HepG2 (cell line): ENCODE measurements at places on chromosomes 5 and 9. TPM values are rescaled to one million over a fixed set of nuclear protein-coding genes. Genes with fewer than 3 reads are reported as not detected.

DNA sequence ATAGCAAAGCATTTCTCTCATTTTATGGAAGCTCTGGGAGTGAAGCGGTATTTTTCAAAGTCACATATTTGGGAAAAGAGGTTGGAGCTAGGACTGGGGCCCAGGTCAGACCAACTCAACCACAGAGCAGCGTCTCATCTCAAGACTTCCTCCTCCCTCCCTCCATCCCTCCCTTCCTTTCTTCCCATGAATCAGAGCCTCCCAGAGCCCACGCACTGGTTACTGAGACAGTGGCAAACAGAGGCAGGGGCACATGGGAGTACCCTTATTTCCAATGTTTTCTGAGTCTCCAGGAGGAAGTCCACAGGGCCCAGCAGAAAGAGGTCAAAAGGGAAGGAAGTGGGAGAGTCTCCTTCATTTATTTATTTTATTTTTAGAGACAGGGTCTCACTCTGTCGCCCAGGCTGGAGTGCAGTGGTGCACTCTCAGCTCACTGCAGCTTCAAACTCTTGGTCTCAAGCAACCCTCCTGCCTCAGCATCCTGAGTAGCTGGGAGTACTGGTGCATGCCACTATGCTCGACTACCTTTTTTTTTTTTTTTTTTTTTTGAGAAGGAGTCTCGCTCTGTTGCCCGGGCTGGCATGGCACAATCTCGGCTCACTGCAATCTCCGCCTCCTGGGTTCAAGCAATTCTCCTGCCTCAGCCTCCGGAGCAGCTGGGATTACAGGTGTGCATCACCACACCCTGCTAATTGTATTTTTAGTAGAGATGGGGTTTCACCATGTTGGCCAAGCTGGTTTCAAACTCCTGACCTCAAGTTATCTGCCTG lies 52.5 kb upstream of the CDKN2AIPNL start:
- DNase-seq: no peak

Gene PCDHGA7
- 0.17 and 0.31 TPM in 2 replicates for total RNA-seq

- no peak for DNase-seq
Measured at GRCh38 chr5:92519811-92520632, 1061.0 kb downstream of the NR2F1-AS1 start.

Gene NTRK2
- total RNA-seq: not detected in 2 replicates

Gene CEP72
- 8.1 and 9.4 TPM in 2 replicates for total RNA-seq

Gene PRUNE2
- total RNA-seq: 0.02 TPM in 1 of 2 replicates, not detected in the other

DNA sequence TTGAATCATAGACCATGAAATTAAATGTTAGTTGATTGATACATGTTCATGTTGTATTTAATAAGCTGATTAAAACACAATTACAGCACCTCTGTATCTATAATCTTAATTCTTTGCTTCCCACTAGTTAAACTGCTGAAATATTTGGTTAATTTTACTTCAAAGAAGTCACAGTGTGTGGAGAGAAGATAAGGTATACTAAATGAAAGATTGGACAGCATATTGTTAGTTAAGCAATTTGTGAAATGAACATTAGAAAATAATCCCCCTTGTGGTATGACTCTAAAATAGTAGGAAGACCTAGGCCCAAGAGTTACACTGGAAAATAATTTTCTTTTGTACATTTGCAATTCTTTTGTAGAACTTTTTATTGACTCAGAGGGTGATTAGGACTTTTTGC lies 30.3 kb downstream of the MAN2A1 start:
- no peak for DNase-seq

Gene PPIC
- total RNA-seq: 9.9 and 17.2 TPM in 2 replicates

GRCh38 chr9:83166372-83166771 lies 103.4 kb upstream of the RASEF start:
- peak; percentile 6 for DNase-seq

- no peak for DNase-seq
Measured at GRCh38 chr9:134059188-134059641, 8.6 kb downstream of the BRD3 start.

- DNase-seq: no peak
Measured at GRCh38 chr5:1244976-1245375, 19.8 kb downstream of the SLC6A18 start.

GRCh38 chr5:5353681-5354080 lies 68.8 kb upstream of the ICE1 start:
- no peak for DNase-seq

Gene PTCH1
- total RNA-seq: 2.6 and 2.8 TPM in 2 replicates

Gene MSANTD3
- 19.2 and 19.8 TPM in 2 replicates for total RNA-seq

GRCh38 chr9:77435688-77436087 lies 212.4 kb downstream of the GNA14 start:
- DNase-seq: no peak

Gene FRMD3
- 7.7 and 9.6 TPM in 2 replicates for total RNA-seq

GRCh38 chr5:38467353-38468040 lies 88.9 kb downstream of the LIFR start:
- DNase-seq: no peak

Gene PCA3
- total RNA-seq: not detected in 2 replicates

Gene CACFD1
- 8.2 and 13.8 TPM in 2 replicates for total RNA-seq

- no peak for DNase-seq
Measured at GRCh38 chr5:170552621-170553115, 48.8 kb downstream of the KCNIP1 start.

Gene TPPP
- total RNA-seq: 0.04 TPM in 1 of 2 replicates, not detected in the other

GRCh38 chr5:126812199-126812570 lies 35.2 kb downstream of the LMNB1 start:
- DNase-seq: no peak

GRCh38 chr5:171427318-171428167 lies 8.1 kb downstream of the FGF18 start:
- no peak for DNase-seq

Gene TMEFF1
- 1.3 and 1.9 TPM in 2 replicates for total RNA-seq

GRCh38 chr5:11383506-11384095 lies 520.6 kb downstream of the CTNND2 start:
- DNase-seq: no peak

GRCh38 chr5:34475249-34475966 lies 180.7 kb upstream of the RAI14 start:
- DNase-seq: no peak

Gene PCDHA3
- not detected in 2 replicates for total RNA-seq

Gene GFPT2
- 0.10 and 0.18 TPM in 2 replicates for total RNA-seq

DNA sequence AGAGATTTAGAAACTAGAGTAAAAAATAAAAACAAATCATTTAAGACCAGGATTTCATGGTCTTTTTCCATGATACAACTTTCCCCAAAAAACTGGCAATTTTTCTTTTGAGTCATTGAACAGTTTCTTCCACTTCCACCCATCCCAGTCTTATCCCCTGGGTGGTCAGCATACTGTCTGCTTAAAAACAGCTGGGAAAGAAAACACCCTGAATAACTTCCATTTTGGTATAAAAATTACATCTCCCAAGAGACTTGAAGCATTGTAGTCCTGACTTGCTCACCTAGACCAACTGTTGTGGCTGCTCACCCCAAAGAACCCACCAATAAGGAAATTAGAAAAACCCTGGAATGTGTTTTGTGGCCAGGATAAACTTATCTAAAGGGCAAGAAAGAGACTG lies 731.3 kb downstream of the NR2F1-AS1 start:
- no peak for DNase-seq

Gene TMC1
- 0.02 TPM in 1 of 2 replicates, not detected in the other for total RNA-seq

GRCh38 chr5:90111364-90112032 lies 298.1 kb downstream of the CETN3 start:
- no peak for DNase-seq

DNA sequence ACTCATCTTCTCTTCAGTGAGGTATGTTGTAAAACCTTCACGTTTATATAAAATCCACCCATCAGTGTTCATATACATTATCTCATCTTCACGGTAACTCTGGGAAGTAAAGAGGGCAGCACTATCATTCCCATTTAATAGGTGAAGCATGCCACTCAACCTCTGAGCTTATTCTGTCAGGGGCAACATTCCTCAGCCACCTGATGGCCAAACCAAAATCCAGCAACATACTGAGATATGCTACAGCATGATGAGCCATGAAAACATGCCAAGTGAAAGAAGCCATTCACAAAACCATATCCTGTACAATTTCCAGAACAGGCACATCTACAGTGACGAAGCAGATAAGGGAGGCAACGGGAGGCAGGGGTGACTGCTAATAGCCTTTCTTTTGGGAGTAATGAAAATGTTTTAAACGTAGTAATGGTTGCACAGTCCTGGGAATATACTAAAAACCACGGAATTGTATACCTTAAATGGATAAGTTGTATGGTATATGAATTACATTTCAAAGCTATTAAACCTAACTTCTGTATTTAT lies 167.4 kb downstream of the TSSK1B start:
- DNase-seq: no peak

- DNase-seq: no peak
Measured at GRCh38 chr9:93568169-93568568, 8.2 kb upstream of the PHF2 start.

- DNase-seq: peak; percentile 70
Measured at GRCh38 chr9:14652729-14653377, 40.4 kb downstream of the ZDHHC21 start.

Gene ARID3C
- not detected in 2 replicates for total RNA-seq

Gene DPYSL3
- 0.15 TPM in 1 of 2 replicates, not detected in the other for total RNA-seq

DNA sequence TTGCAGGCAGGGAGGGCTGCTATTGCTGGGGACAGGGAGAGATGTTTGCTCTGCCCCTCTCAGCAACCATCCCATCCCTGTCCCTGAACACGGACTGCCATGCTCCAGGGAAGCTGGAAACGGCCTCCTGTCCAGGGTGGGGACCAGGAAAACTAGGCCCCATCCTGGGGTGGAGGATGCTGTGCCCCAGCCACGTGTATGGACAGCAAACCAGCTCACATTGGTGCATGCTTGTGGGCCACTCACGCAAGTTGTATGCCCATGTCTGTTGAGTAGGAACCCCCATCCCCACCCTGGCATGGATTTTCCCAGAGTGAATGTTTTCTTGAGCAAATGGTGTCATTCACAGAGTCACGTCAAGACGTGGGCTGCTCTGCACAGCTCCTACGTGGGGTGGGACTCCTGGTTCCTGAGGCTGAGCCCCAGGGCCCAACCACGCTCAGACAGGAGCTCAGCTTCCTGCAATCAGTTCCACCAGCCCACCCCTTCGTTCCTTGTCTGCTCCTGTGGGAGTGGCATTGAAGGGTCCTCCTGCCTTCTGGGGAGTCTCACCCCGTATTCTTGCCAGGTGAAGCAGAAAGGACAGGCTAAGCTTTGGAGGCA lies 4.6 kb downstream of the UNC5A start:
- no peak for DNase-seq

Gene CACNA1B
- 0.04 TPM in 1 of 2 replicates, not detected in the other for total RNA-seq

GRCh38 chr9:136665111-136665703 lies 2.5 kb downstream of the EGFL7 start:
- no peak for DNase-seq

GRCh38 chr5:145470396-145470979 lies 364.7 kb downstream of the PRELID2 start:
- DNase-seq: no peak

DNA sequence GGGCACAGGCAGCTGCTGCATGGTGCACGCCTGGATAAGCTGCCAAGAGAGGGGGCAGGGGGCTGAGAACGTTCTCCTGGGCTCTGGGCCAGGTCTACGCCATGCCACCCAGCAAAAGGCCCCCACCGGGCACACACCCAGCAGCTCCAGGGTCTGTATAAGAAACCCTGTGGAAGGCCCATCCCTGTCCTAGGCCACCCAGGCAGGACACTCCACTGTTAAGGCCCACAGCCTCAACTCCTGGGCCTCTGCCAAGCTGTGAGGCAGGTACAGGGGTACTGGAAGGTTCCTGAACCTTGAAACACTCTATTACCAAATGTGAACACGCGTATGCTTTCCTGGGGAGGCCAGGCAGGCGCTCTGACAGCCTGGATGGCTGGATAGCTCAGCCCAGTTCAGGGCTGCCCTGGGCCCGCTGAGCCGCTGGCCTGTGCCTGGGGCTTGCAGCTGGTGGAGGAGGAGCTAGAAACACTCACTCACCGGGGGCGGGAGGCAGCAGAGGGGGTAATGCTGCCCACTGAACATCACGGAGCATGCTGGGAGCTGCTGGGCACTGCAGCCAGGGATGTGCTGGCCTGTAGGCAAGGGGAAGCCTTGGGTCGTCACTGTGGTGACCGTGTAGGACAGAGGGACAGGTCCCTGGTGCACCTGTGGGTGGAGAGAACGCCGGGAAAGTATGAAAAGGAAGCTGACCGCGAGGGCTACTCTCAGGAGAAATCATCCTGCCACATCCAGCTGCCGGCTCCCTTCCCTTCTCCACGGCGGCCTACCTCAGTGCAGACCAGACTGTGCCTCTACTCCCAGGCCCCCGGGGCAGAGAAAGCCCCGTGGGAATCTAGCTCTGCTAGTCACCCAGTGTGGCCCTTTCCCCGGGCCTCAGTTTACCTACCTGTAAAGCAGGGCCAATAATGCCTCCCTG lies 6.0 kb downstream of the RNF44 start:
- DNase-seq: no peak

DNA sequence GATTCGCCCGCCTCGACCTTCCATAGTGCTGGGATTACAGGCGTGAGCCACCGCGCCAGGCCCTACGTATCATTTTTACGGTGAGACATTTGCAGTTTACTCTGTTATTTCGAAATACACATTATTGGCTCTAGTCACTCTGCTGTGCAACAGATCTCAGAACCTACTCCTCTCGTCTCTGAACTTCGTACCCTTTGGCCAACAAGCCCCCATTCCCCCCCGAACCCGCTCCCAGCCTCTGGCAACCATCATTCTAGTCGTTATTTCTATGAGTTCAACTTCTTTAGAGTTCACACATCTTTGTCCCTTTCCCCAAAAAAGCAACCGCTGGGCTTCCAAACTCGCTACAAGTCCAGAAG lies 735 bp downstream of the PTGR1 start:
- DNase-seq: peak; percentile 56

DNA sequence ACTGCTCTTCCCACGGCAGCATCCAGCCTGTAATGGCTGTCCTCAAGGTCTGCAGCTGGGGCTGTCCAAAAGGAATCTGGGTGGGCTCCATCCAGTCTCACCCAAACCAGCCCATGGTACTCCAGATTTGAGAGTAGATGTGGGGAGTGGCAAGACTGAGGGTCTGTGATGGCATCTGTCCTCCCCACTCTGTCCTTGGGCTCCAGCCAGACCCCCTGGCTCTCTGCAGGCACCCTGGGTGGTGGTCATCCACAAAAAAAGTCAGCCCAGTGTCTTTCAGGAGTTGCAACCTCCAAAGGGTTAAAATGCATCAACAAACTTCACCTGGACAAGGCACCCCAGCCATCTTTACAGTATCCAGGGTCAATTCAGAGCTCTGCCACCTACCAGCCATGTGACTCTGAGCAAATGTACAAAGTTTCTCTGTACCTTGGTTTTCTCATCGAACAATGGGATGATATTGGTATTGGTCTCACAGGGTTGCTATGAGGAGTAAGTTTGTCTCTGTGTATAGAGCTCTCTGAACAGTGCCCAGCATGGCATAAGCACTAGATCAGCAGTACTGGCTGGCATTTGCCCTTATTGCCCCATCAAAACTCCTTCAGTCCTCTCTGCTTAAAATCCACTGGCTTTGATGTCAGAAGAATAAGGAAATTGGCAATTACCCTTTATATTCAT lies 7.3 kb upstream of the S1PR3 start:
- no peak for DNase-seq

GRCh38 chr5:11143456-11144267 lies 382.6 kb upstream of the DAP start:
- no peak for DNase-seq

Gene PCDHGA10
- 0.06 and 0.18 TPM in 2 replicates for total RNA-seq
